ENCODE measurements at places on chromosomes 7 and 10.

DNA sequence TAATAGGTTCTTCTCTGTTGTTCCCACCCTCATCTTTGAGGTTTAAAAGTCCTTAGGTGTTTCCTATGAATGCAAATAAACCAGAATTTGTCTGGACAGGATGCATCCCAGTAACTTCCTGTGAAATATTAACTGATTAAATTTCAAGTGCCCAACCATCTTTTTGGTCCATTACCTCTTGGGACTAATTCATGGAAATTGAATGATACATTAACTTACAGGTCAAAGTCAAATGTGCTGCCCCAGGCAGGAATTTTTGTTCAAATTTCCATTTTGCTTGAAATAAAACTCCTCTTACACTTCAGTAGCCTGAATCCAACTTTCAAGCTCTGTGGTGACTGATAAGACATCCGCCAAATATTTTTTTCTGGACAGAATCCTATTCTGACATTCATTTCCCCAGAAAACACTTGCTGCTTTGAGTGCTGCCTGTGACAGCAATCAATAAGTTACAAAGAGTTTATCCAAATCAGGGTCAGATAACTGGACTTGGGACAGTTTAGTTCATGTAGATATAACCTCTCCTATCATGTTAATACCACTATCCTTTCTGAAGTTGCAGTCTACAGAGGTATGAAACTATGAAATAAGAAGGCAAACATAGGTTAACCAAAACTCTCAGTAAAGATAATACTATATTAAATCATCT, 383.5 kb downstream of the POM121L12 start:
- DNase-seq, result no peak

GRCh38 chr10:69272624-69273023, 5.7 kb upstream of the HK1 start:
- no peak for DNase-seq

DNA sequence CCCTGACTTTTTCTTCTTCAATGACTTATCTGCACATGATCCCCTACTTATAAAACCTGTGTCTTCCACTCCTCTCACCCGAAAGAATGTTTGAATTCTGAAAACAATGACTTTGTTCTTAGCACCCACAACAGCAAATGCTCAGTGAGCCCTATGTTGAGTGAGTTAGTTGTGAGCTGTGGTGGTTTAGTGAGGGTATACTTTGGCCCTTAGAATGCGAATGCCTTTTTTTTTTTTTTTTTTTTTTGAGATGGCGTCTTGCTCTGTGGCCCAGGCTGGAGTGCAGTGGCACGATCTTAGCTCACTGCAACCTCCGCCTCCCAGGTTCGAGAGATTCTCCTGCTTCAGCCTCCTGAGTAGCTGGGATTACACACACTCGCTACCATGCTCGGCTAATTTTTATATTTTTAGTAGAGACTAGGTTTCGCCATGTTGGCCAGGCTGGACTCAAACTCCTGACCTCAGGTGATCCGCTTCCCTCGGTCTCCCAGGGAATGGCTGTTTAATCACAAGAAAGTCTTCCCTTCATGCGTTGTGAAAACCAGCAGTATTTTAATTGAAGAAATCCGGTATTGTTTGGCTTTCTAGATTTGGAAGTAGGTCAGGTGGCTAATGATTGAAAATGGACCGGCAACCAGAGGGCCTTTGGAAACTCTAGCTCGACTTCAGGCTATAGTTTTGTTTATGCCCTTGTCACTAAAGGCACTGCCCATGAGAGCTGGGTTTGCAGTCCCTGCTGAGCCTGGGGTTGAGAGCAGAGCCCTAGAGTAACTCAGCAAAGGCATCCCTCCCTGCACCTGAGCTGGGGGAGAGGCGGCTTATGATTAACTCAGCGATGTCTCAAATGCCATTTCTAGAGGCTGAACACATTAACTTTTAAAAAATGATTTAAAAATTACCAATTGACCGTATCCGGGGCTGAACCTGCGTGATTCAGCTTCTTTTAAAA, 41.3 kb downstream of the CUX1 start:
- no peak for DNase-seq

DNA sequence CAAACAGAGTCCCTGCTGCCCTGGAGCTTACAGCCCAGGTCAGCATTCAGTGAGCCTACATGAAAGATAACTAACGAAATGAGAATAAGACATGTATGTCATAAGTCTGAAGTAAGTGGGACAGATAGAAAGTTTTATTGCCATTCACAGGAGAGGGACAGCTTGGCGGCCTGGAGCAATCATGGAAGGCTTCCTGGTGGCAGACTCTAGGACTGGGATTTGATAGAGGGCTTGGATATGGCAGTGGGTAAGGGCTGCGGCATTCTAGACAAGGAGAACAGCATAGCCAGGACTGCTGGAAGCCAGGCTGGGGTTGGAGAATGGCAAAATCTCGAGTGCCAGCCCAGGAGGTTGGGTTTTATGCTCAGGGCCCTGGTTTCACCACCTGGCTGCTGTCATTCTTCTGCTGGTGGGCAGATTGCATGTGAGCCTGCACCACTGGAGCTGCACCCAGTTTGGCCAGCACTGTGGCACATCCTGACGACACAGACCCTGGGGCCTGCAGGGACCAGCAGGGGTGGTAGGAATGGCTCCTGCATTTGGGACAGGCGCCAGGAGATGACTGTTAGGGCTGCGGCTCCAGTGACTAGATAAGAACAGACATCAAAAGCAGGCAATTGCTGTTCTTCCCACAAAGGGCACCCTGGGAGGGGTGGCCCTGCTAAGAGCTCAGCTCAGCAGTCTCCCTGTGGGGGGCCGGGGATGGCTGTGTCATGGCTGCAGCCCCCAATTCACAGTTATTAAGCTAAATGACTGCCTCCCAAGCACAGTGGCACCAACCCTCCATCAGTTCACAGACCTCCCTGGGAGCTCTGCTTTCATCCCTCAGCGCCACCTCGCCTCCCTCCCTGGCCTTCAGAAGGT, 161.1 kb downstream of the RPS24 start:
- no peak for DNase-seq

DNA sequence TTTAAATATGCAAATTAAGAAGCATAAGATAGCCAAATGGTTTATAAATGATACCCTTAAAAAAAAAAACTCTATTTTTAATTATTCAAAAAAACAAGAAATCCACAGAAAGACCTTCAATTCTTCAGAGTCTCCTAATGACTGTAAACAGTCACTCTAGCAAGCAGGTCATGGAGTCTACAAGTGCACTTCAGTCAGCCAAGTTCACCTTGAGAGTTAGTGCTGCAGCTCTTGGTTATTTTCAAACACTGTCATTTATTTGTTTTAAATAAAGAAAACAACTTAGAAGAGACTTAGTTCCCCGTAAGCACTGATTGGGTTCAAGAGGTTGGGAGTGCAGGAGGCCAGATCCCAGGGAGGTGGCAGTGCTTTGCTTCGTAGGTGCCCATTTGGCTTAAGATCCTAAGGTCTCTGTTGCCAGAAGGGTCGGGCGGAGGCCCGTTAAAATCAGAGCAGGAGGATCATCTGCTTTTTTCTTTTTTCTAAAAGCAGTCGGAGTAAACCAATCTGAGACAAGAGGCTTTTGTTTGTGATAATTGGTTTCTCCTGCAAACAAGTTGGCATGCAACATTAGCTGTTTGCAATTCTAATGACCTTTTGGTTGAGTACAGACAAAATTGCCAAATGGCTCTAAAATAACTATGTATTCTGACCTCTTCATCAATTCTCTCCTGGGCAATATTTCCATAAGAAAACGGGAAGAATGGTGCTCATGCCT, 86.4 kb upstream of the ELMO1 start:
- no peak for DNase-seq

DNA sequence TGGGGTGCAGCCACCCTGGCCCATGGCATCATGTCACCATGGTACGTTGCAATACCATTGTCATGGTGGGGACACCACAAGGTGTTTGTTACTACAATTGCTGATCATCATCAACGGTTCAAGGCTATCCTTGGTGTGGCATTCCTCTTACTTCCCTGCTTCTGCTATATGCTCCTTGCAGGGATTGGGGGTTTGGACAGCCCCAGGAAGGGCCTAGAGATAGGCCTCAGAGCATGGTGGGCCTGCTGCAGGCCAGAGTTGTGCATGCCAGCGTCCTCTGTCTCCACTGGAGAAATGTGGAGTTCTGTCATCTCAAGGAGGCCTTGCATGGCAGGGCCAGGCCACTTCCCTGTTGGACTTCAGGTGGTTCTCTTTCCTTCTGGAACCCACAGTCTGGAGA, 234.6 kb upstream of the MKI67 start:
- no peak for DNase-seq

DNA sequence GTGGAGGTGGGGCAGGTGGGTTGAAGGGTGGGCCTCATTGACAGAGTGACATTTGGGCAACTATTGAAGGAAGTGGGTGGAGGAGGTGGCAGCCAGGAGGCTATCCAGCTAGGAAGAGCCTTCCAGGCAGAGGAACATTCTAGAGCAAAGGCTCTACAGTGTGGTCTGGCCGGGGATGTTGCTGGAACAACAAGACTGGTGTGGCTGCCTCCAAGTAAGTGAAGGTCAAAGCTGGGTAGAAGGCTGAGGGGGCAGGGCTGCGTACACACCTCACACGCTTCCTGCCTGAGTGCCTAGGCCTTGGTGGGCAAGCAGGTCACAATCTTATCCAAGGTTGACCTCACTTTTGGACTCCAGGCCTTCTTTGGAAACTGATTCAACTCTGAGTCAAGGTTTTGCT, 6.6 kb downstream of the CPA1 start:
- DNase-seq, result no peak

DNA sequence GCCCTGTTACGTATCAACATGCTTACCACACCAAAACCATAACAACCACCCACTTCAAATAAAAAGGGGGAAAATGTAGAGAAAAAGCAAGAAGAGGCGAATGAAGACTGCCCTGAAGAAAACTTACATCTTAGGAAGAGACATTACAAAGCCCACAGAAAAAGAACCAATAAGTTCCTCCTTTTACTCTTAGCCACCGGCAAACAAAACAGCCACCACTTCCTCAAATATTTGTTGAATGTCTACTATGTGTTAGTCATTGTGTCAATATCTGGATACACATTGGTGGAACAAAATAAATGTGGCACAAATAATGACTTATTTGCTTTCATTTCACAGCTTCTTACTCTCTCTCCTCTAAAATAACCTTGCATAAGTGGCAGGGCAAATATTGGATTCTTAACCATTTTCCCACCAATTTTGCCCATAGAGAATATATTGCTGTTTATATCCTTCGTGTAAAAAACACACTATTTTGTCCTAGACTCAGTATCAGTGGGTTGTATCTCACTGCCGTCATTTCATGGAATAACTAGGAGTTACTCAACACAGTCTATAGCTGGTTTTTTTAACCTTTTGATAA, 106.8 kb downstream of the ANK3 start:
- DNase-seq, result no peak

DNA sequence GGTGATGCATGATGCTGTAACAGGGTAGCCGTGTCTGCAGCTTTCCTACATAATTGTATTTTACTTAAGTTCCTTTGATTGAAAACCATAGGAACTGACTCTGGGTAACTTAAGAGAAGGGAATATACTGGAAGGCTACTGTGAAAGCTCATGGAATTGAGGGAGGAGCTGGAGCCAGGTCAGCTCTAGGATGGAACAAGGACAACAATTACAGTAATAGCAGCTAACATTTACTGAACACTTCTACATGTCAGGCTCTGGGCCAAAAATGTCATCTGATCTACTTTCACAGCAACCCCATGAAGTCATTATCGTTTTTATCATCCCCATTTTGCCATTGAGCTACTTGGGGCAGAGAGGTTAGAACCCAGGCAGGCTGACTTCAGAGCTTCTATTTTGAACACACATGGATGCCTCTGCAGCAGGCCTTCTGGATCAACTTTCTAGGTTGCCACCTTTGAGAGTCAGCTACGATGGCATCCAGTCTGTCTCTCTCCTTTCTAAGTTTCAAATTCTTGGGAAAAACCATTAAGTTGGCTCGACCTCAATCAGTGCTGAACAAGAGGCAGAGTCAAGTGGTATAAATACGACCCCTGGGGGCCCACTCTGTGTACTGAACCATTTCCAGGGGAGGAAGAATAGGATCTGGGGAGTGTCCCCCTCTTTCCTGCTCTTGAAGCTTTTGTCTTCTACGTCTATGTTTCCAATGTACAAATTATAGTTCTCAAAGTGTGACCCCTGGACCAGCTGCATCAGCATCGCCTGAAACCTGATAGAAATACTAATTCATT, 272.3 kb upstream of the PLPP4 start:
- no peak for DNase-seq

GRCh38 chr7:25675789-25676474, 447.6 kb upstream of the NPVF start:
- no peak for DNase-seq

- DNase-seq, result no peak
Measured at GRCh38 chr7:149284343-149284742, 22.3 kb downstream of the ZNF783 start.

DNA sequence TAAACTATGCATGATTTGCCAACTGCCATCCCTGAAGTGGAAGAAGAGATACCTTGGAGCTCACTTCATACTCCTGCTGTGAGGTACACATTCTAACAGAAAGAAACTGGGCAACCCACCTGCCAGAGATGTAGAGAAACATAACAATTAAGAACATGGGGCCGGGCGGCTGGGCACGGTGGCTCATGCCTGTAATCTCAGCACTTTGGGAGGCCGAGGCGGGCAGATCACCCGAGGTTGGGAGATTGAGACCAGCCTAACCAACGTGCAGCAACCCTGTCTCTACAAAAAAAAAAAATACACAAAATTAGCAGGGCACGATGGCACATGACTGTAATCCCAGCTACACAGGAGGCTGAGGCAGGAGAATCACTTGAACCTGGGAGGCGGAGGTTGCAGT, 402.6 kb upstream of the ANKRD30A start:
- no peak for DNase-seq

GRCh38 chr10:82796510-82796909, 921.5 kb downstream of the NRG3 start:
- no peak for DNase-seq

- DNase-seq, result no peak
Measured at GRCh38 chr10:93947524-93947923, 46.2 kb upstream of the PLCE1 start.

- DNase-seq, result no peak
Measured at GRCh38 chr10:71978476-71978875, 14.3 kb downstream of the CHST3 start.

DNA sequence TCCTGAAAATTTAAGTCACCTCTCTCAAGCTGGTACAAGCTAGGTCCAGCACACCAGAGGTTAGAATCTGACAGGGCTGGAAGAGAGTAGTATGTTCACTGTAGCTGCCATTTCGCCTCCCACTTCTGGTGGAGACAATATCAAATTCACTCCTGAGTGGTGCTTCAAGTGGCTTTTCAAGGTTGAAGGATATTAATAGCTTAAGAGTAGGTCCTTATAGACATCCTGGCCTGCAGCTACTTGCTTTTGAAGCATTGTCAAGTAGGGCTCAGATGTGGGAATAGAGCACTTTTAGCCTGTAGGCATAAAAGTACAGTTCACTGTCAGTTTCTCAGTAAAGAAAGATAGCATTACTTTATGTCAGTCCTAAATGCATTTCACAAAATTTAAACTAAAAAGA, 270.5 kb upstream of the PLPP4 start:
- no peak for DNase-seq

- DNase-seq, result no peak
Measured at GRCh38 chr7:142796001-142796500, 25.3 kb downstream of the PRSS2 start.

DNA sequence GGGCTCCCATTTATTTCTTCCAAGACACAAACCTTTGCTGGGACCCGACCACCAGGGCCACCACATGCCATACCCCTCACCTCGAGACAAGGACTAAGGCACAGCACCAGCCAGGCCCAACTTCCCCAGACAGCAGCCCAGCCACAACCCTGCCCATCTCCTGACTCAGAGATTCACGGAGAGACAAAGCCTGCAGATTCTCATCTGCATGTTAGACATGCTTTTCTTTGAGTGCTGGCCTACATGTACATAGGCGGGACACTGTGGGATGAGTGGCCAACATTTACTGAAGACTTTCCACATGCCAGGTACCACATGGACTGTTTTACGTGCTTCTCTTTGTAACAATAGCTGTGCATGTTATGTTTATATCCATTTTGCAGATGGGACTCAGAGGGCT, 221.3 kb upstream of the ZMIZ1 start:
- no peak for DNase-seq

All from ecto neural progenitor cell (in vitro differentiated cells).